ENCODE measurements at places on chromosomes 1 and 21. TPM values are rescaled to one million over a fixed set of nuclear protein-coding genes. Genes with fewer than 3 reads are reported as not detected.

DNA sequence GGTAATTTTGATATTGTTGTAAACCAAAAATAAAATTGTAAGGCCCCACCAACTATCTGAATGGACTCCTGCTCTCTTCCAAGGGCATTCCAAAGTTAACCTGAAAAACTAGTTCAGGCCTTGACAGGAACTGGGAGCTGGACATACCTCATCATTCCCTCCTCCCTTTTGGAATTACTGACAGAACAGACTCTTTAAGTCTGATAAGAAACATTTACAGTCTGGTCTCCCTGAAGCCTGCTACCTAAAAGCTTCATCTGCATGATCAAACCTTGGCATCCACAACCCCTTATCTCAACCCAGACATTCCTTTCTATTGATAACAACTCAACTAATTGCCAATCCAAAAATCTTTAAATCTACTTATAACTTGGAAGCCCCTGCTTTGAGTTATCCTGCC lies 123.8 kb downstream of the TLR5 start:
- DNase-seq = no peak

DNA sequence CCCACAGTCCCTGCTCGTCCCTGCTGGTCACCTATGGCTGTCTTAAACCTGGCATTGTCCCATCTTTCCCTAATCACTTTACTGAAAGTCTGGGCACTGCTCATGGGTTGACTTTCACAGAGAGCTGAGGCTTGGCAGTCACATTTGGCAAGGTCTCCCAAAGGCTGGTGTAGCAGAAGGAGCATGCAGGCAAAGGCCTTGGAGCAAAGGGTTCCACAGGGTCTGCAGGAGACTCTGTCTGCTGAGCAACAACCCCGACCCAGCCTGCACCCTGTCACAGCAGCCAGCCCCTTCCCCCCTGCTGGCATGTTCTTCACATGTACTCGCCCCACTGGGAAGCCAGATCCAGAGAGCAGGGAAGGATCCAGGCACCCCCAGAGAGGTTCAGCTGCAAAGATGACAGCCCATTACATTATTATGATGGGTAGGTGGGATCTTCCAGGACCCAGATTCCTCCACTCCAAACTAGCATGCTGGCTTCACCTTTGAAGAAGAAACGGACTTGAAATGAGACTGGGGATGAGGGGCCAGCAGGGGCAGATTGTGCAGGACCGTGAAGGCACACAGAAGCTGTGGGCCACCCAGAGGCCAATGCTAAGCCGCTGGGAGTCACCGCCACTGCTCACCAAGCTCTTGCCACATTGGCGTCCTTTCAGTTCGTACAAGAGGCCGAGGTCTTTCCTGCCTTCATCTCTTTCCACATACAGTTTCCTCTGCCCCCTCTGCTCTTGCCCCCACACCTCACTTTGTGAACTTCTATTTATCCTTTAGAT lies 14.2 kb upstream of the TMEM125 start:
- DNase-seq = no peak

GRCh38 chr1:175075572-175076568 lies 8.2 kb downstream of the TNN start:
- DNase-seq = no peak

- DNase-seq = no peak
These were observed 112.2 kb upstream of the IPO9 start for GRCh38 chr1:201716742-201717135.

GRCh38 chr1:231938711-231939110 lies 312.1 kb downstream of the DISC1 start:
- no peak for DNase-seq

GRCh38 chr1:230773396-230774033 lies 26.3 kb downstream of the CAPN9 start:
- DNase-seq = no peak

- DNase-seq = no peak
These were observed 945 bp downstream of the WDR3 start for GRCh38 chr1:117930484-117930883.

- DNase-seq = no peak
These were observed 19.5 kb downstream of the NUAK2 start for GRCh38 chr1:205301842-205302588.

DNA sequence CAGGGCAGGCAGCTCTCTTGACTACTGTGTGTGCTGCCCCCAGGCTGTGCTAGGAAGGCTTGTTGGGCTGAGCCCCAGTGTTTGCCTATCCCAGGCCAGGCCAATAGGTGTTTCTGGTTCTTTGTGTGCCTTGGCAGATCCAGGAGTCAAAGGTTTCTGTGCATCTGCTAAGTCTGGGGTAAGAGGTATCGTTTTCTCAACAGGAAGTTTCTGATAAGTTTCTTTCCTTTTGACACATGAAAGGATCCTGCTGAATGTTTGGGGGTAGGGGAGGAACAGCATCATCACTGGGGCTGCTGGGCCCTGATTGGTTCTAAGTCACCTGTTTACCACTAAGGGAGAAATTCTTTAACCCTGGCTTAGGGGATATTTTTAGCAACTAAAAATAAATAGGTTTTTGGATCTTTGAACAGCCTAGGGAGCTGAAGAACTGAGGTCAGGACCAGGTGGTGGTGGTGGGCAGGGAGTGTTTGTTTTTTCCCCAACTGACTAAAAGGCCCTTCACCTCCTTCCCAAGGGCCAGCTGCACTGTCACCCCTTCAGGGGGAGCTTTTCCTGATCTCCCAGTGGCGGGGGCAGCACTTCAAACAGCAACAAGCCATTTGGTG lies 85.1 kb downstream of the KCNN3 start:
- no peak for DNase-seq

GRCh38 chr1:37434292-37435225 lies 39.8 kb upstream of the ZC3H12A start:
- peak; percentile 85 for DNase-seq

- DNase-seq = no peak
These were observed 387.9 kb downstream of the NUF2 start for GRCh38 chr1:163709636-163710035.

- no peak for DNase-seq
These were observed 14.1 kb upstream of the NUF2 start for GRCh38 chr1:163307479-163308171.

- no peak for DNase-seq
These were observed 169.7 kb upstream of the RAB4A start for GRCh38 chr1:229101011-229101871.

GRCh38 chr21:43944757-43945156 lies 67.4 kb upstream of the TRAPPC10 start:
- DNase-seq = no peak

GRCh38 chr1:114286179-114286578 lies 132.5 kb upstream of the SYT6 start:
- no peak for DNase-seq

DNA sequence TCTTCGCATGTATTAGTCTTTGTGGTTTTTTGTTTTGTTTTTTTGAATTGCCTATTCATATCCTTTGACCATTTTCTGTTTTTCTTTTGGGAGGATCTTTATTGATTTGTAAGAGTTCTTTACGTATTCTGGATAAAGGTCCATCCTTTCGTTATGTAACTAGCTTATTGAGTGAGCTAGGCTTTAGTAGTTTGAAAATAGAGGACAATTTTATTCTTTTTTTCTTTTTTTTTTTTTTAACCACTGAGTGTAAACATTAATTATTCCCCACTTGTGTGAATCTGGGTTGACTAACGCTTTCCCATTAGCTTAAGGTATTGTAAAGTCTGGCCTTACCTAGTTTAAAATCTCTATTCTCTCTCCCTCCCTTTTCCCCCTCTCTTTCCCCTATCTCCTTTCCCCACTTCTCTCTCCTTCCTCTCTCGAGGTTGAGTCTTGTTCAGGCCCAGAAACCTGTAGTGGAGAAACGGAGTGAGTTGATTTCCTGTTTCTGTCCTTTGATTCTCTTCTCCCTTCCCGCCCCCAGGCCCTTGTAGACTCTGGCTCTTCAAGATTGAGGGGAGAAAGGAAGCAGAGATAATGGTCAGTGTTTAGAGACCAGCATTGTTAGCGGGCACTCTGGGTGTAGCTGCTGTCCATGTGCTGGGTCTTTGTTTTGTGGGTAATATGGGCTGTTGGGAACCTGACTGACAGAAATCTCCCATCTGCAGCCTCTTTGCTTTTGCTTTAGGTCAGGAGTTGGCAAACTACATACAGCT lies 1.5 kb downstream of the MORC3 start:
- peak; percentile 43 for DNase-seq

GRCh38 chr1:18385239-18385790 lies 95.4 kb upstream of the KLHDC7A start:
- DNase-seq = peak; percentile 13

DNA sequence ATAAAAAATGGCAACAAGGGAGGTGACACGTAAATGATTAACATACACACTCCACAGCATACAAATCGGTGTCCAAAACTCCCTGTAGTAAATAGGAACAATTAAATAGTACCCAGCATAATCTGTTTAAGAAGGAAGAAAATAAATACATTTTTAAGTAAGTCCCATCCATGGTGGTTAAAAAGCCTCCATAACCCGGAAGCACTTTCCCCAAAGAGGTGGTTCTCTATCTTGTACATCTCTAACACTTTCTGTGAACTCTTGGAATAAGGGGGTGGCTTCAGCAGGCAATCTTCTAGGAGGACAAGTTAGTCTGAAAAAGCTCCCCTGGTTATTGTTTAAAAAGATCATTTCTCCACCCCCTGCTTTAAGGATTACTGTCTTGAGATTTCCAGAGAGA lies 76.9 kb downstream of the PTPN14 start:
- DNase-seq = no peak

DNA sequence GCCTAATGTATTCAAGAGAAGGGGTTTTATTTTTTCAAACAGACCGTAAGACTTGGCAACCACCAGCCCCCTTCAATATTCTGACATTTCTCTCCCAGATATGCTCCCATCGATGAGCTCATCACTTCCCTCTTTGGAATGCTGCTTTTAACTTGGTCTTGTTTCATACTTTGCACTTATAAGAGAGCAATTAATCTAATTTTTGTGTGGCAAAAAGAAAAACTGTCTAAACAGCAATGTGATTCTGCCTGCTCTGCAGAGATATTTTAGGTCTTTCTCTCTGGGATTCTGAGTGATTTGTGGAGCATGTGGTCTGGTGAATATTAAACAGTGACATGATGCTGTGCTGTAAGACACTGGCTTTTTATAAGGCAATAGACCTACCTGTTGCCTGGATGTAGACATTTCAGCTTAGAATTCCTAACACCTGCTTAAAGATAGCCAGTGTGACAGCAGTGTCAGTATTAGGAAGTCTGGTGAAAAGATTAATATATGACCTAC lies 284.8 kb downstream of the BACH1 start:
- no peak for DNase-seq

- DNase-seq = peak; percentile 30
These were observed 10.6 kb downstream of the FCMR start for GRCh38 chr1:206911064-206911663.

- no peak for DNase-seq
These were observed 26.2 kb downstream of the FMN2 start for GRCh38 chr1:240117930-240118329.

- no peak for DNase-seq
These were observed 9.2 kb downstream of the CSMD2 start for GRCh38 chr1:34155860-34156259.

GRCh38 chr1:180141381-180141934 lies 13.2 kb upstream of the QSOX1 start:
- no peak for DNase-seq

GRCh38 chr1:26168410-26169197 lies at the start of gene C1orf232:
Gene C1orf232 (minus strand): TSS chr1:26168963. CDS start chr1:26168499, 464 bp downstream.
- DNase-seq = no peak

GRCh38 chr21:38242061-38242460 lies 14.7 kb upstream of the KCNJ15 start:
- DNase-seq = no peak

DNA sequence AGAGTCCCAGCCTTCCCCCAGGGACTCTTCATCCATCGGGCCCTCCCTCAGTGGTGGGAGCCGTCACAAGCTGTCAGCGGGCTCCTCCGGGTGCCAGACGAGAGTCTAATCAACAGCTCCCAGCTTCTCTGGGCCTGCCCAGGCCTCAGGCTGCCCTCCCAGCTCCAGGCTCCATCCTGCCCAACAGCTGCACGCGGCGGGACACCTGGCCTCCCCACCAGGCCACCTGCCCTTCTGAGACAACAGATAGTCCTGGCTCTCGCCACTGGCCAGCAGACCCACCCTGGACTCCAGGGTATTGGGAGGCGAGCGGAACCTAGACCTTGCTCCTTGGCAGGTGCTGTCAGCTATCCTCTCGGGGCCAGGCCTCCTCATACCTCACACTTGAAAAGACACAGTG lies 3.1 kb downstream of the WNT4 start:
- DNase-seq = no peak

DNA sequence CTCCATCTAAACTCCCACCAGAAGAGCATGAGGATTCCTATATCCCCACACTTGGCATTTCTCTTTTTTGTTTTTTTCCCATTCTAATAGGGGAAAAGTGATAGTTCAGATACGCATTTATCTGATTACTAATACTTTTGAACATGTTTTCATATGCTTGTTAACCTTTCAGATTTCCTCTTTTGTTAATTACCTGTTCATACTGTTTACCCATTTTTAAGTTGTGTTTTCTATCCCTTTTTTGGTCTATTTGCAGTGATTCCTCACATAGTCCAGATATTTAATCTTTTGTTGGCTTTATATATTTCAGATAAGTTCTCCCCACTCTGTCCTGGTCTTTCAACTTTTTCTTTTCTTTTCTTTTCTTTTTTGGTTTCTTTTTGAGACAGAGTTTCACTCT lies 13.6 kb upstream of the PIGK start:
- DNase-seq = no peak

DNA sequence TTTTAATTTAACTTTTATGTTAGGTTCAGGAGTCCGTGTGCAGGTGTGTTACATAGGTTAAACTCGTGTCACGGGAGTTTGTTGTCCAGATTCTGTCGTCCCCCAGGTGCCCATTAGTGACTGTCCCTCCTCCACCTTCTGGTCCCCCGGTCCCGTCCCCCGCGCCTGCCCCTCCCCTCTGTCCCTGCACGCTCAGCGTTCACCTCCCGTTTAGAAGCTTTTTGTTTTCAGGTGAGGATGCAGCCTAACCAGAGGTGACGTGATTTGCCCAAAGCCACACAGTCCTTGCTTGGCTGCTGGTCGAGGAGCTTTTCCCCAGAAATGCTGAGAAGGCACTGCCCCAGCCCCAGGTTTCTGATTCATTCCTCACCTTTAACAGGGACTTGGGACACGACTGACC lies 844 bp downstream of the C1orf146 start:
- DNase-seq = no peak

DNA sequence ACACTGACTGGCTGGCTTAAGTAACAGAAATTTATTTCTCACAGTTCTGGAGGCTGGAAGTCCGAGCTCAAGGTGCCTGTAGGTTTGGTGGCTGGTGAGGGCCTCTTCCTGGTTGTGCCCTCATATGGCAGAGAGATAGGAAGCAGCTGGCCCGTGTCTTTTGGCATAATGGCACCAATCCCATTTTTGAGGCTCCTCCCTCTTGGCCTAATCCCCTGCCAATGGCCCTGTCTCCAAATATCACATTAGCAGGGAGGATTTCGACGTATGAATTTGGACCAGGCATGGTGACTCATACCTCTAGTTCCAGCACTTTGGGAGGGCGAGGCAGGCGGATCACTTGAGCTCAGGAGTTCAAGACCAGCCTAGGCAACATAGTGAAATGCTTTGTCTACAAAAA lies 37.4 kb downstream of the AGPAT3 start:
- DNase-seq = no peak

The YIPF1 gene
- total RNA-seq = 26.3 TPM

The PDE9A gene
- 20.7 TPM for total RNA-seq

The PLPP3 gene
- 33.5 TPM for total RNA-seq

The SPRR2F gene
- not detected for total RNA-seq

The TDRD10 gene
- 27.8 TPM for total RNA-seq

The ALPL gene
- 11.7 TPM for total RNA-seq

The SORT1 gene
- total RNA-seq = 49.0 TPM

The ZNHIT6 gene
- total RNA-seq = 22.6 TPM

The SPATA46 gene
- total RNA-seq = not detected

The BARHL2 gene
- not detected for total RNA-seq

The HLX gene
- 1.4 TPM for total RNA-seq

The SLC2A5 gene
- not detected for total RNA-seq

The SPRR2B gene
- not detected for total RNA-seq

The TTC34 gene
- 0.82 TPM for total RNA-seq

The LCE2C gene
- total RNA-seq = not detected
